ENCODE measurements at places on chromosomes 7 and 10.

- DNase-seq = no peak
Observed at GRCh38 chr7:141550386-141551093, 670 bp upstream of the AGK start.

DNA sequence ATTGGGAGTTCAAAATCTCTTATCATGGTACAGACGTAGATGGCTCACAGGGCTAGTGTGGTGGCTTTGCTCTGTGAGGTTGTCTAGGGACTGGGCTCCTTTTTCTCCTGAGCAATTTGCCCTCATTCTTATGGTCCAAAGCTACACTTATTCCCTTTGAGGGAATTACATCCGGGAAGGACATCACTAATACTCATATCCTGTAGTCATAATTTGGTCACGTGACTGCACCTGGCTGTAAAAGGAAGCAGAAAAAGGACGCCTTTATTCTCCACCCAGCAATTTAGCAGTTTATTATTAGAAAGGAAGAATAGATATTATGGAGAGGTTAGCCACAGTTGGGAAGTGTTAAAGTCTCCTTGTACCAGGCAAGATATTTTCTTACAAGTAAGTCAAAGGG, 28.1 kb downstream of the ARID5B start:
- no peak for DNase-seq

DNA sequence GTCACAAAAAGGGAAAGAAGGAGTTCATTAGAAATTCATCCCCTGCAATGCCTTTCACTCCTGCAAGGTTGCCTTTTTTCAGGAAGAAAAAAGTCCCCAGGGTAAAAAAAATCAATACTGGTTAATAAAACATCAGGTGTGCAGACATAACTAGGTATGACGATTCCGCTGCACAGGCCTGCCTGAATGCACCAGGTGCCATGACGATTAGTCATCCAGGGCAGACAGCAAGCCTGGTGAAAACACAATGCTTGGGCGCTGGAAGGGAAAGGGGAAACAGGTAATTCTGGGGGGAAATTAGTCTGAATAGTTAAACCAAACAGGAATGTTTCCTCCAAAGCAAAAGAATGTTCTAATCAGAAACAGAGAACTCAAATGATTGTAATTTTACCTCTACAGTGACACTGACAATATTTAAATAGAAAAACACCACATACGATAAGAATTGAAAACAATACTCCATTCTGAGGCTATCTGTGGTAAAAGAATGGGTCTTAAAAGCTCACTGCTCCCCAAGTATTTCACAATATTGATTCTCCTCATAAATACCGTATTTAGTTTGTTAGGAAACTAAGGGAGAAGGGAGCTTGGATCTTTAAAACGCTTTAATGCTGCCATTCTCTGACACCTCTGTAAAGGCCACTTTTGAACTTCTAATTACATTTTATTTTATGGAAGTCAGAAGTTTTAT, 45.2 kb downstream of the VPS41 start:
- no peak for DNase-seq

DNA sequence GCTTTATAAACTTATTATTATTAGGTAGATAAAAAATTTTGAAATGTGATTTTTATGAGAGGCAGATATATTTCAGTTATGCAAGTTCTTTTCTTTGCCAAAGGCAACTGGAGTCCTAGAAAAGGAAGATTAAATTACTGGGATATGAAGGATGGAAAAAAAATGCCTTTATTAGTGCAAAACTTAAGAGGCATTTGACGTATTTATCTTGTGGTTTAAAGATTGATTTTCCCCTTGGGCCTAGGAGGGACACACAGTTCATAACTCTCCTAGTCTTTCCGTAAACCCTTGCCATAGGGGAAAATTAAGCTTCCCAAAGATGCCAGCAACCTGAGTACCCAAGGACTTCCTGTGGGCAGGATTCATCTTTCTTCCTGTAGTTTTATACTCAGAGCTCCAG, 3.1 kb upstream of the STEAP4 start:
- no peak for DNase-seq

- no peak for DNase-seq
Observed at GRCh38 chr7:97013845-97014134, 8.4 kb downstream of the DLX6 start.

DNA sequence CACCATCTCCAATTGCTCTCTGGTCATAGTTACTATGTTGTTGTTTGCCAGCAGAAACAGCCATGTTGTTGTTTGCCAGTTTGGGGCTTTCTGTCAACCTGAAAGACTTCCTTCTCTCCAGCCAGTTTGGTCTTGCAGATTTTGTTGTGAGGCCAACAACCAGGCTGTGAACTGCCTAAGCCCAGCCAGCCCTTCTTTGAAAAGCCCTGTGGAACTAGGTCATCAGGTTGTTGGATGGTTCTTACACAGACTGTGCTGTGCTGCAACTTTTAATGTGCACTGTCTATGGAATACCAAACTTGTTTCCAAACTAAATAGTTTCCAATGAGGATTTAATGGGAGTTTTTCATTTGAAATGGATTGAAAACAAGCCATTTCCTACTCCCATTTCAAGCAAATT, 592.7 kb upstream of the GALNT17 start:
- no peak for DNase-seq

- DNase-seq = no peak
Observed at GRCh38 chr10:14370894-14371293, 40.2 kb upstream of the FRMD4A start.

GRCh38 chr7:82163586-82163985, 280.0 kb downstream of the CACNA2D1 start:
- DNase-seq = no peak

- no peak for DNase-seq
Observed at GRCh38 chr10:91614225-91614624, 18.6 kb downstream of the PPP1R3C start.

DNA sequence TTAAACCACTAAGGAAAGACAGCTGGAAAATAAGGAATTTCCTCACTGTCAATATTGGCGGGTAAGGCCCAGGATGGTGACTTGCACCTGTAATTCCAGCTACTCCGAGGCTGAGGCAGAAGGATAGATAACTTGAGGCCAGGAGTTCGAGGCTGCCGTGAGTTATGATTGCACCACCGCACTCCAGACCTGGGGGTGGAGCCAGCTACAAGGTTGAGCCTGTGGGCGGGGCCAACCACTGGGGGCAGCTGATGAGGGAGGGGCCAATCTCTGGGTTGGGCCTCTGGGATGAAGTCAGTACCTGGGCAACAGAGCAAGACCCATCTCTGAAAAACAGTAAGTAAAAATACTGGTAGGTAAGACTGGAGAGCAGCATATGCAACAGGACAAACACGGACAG, 80.1 kb upstream of the ADO start:
- no peak for DNase-seq

DNA sequence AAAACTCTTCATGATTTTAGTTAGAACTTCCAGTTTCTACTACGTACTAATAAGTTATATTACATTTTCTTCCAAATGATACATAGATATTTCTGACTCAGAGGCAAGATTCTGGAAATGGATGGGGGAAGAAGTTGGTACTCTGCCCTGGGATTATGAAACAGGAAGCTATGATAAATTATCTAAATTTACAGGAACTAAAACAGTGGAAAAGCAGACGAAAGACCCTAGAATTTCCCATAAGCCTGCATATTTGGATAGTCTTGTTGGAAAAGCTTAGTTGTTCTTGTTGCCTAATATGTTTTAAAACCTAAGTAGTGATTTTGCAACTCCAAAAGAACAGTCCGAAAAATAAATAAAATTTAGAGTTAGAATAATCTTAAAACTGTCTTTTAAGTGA, 21.8 kb downstream of the CFAP69 start:
- no peak for DNase-seq

- no peak for DNase-seq
Observed at GRCh38 chr7:107505997-107506673, 36.3 kb downstream of the GPR22 start.

DNA sequence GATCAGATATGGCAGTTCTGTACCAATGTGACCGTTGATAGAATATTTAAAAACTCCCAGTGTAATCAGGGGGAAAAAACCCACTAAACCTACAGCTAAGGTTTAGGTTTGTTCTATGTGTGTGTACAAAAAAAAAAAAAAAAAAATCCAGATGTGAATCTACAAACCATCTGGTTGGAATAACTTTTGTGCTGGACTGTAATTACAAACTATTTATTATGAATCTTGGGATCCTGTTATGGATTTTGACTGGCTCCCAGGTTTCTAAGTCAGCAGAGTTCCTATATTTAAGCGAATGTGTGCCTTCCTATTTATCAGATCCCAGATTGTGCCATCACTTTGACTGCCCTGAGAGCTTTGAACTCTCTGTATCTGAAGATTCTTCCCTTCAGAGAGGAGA, 29.1 kb downstream of the BMPER start:
- no peak for DNase-seq

DNA sequence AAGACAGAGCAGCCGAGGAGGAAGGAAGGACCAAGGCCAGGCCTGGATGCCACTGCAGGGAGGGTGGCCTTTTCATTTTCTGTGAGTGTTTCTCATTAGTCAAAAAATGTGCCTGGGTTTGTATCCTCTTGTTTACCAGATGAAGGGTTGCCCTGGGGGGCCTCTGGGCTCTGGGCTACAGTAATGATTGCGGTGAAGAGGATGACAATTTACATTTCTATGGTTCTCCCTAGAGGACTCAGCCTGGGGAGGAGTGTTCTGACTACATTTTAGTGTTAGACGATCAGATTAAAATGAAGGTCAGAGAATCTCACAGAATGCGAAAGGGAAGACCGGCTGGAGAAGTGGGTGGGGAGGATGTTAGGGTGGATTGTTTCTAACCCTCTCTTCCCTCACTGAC, 108.0 kb upstream of the KMT2C start:
- DNase-seq = no peak

DNA sequence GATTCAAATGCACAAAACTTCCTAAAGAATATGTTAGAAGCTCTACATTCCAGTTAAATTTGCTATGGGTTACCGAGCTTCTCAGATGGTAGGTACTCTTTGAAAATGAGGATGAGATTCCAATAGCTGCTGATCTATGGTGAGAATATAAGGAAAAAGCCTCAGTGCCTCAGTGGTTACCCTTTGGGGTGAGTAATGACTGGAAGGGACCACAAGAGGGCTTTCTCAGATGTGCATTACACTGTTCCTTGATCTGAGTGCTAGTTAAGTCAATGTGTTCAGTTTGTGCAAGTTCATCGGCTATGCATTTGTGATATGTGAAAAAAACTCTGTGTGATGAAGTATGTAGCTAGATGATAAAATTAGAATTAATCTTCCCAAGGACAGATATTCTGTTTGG, 3.5 kb downstream of the NRCAM start:
- no peak for DNase-seq

DNA sequence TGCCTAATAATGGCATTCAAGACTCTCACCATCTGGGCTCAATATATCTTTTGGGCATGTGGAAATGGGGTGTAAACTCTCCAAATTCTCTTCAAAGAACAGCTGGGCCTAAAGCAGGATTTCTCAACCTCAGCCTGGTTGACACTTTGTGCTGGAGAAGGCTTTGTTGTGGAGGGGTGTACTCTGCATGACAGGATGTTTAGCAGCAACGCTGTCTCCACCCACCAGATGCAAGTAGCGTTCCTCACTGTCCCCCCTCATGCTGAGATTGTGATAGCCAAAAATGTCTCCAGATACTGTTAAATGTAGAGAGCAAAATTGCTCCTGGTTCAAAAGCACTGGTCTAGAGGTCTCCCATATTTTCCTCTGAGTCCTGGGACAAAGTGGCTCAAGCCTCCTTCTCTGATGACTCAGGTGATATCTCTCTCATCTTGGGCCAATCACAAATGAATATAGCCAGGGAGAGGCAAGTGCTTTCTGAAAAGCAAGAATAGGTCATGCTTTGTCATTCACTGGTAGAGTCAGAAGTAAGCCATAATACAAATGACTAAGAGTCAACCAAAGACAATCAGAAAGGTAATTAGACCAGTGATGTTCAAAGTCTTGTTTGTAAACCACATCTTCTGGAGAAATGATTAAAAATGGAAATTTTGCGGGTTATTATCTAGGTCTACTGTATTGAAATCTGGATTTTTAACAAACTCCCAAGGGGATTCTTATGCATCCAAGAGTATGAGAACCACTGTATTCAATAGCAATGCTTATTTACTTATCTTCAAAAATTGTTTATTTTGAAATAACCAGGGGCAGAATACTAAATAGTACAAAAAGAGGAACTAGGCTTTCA, 330.8 kb downstream of the PTEN start:
- peak; percentile 4 for DNase-seq

- no peak for DNase-seq
Observed at GRCh38 chr10:69682955-69683474, 53.0 kb downstream of the FAM241B start.

DNA sequence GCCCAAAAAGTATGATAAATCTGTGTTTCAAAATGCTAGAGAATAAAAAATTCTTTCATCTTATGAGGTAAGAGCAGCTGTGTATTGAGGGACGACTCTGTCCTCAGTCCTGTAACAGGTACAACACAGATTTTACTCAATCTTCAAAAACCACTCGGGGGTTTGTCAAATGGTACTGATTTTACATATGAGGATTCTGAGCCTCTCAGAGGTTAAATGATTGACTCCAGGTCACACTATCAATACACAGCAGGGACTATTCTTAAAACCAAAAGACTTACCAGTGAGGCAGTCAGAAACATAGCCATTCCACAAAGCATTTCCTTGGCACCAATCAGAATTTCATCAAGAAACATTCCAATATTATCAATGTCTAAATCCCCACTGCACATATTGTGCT, 95.5 kb downstream of the SGMS1 start:
- DNase-seq = no peak

GRCh38 chr10:57247271-57247670, 886.2 kb upstream of the ZWINT start:
- DNase-seq = no peak

DNA sequence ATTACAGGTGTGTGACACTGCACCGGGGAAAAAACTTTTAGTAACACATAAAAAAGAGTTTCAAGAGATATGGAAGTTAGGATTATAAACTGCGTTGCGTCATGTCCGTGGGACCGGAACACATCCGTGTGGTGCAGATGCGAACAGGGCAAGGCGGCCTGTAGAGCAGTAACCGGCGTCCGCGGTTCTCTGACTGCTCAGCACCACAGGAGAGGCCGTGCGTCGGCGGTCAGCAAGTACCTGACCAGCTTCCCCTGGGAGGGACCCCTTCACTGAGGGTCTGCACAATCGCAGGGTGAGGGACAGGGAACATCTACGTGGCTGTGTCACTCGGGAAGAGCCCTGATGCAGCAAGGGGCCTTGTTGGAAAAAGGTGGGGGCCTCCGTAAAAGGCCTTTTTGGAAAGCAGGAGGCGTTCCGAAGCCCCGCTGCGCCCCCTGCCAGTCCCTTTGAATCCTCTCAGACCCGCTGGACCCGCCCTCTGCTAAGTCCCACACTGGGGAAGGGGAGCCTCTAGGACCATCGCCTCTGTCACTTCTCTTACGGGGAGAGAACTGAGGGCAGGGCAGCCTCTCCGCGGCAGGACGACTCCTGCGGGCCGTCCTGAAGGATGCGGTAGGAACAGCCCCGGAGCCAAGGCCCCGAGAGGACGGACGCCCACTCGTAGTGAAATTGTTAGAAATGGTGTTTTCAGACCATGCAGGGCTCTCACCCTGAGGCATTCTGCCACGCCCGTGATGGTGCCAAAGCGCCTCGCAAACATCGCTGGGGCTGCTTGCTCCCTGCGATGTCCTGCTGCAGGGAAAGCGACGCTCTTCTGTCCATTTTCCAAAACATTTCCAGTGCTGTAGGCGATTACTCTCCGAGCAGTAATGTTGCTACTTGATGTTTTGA, 771.6 kb upstream of the COBL start:
- DNase-seq = no peak

GRCh38 chr7:148153616-148154284, 436.8 kb upstream of the C7orf33 start:
- DNase-seq = no peak

- no peak for DNase-seq
Observed at GRCh38 chr10:126177417-126178030, 210.8 kb downstream of the ADAM12 start.

GRCh38 chr7:907158-907980, 31.0 kb downstream of the GET4 start:
- no peak for DNase-seq

All from effector memory CD4-positive, alpha-beta T cell (primary cell).